HL-60 (cell line): ENCODE measurements at places on chromosomes 12 and 14.

- DNase-seq: peak; percentile 25
Measured at GRCh38 chr14:50362764-50363713, 33.6 kb downstream of the CDKL1 start.

GRCh38 chr12:68733661-68734071 lies 12.3 kb upstream of the SLC35E3 start:
- no peak for DNase-seq

DNA sequence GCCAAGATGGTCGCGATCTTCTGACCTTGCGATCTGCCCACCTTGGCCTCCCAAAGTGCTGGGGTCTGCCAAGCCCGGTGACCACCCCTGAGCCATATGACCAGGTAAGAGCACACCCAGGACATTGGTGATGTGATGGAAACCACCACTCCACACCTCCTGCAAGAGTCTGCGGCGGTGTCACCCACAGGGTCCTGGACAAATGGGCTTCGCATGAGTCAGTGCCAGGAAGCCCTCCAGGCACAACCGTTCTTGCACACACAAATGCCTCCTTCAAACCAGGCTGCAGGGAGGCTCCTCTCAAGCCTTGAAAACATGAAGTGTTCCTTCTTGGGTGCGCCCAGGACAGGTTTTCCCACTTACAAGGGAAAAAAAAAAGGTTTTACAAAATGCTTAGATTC lies 16.6 kb downstream of the PITPNM2 start:
- no peak for DNase-seq

DNA sequence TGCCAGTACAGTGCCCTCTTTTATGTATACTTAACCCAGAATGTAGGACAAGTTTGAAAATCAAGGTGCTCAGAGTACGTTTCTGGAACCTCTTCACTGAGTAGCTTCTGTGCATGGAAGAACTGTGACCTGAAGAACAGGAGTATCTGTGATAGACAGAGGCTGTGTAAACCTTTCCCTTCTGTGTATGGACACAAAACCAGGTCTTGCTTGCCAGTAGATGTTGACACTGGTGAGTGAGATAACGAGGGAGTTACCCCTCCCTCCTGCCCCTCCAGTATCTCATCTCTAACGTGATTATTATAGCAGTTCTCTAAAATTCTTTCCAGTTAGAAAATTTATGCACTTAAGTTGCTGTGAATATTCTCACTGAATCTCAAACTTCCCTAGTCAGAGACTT lies 170.8 kb downstream of the RPL10L start:
- DNase-seq: no peak

DNA sequence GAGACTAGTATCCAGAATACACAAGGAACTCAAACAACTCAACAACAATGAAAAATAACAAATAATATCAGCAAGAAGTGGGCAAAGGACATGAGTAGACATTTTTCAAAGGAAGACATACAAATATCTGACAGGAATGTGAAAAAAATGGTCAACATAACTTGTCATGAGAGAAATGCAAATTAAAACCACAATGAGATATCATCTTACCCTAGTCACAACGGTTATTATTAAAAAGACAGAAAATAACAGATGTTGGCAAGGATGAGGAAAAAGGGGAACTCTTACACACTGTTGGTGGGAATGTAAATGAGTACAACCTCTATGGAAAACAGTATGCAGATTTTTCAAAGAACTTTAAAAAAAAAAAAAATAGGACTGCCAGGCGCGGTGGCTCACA lies 20.4 kb downstream of the VWF start:
- DNase-seq: no peak

GRCh38 chr12:24014915-24015832 lies 65.7 kb upstream of the SOX5 start:
- no peak for DNase-seq

- DNase-seq: peak; percentile 16
Measured at GRCh38 chr12:65881348-65881961, 57.2 kb downstream of the HMGA2 start.

GRCh38 chr12:93108985-93109384 lies 179.9 kb upstream of the EEA1 start:
- no peak for DNase-seq

GRCh38 chr12:42332301-42333285 lies 6.6 kb downstream of the PPHLN1 start:
- no peak for DNase-seq

- no peak for DNase-seq
Measured at GRCh38 chr12:109568486-109568885, 4.8 kb downstream of the MMAB start.

GRCh38 chr14:52919971-52920370 lies 30.9 kb downstream of the FERMT2 start:
- no peak for DNase-seq

- no peak for DNase-seq
Measured at GRCh38 chr14:21241218-21241819, 27.9 kb downstream of the HNRNPC start.

- DNase-seq: no peak
Measured at GRCh38 chr14:100726550-100727085, at the start of gene DLK1. DLK1 (plus strand) TSS chr14:100726892; CDS start chr14:100727069, 177 bp downstream.

GRCh38 chr12:15428632-15429031 lies 106.3 kb downstream of the PTPRO start:
- DNase-seq: no peak

DNA sequence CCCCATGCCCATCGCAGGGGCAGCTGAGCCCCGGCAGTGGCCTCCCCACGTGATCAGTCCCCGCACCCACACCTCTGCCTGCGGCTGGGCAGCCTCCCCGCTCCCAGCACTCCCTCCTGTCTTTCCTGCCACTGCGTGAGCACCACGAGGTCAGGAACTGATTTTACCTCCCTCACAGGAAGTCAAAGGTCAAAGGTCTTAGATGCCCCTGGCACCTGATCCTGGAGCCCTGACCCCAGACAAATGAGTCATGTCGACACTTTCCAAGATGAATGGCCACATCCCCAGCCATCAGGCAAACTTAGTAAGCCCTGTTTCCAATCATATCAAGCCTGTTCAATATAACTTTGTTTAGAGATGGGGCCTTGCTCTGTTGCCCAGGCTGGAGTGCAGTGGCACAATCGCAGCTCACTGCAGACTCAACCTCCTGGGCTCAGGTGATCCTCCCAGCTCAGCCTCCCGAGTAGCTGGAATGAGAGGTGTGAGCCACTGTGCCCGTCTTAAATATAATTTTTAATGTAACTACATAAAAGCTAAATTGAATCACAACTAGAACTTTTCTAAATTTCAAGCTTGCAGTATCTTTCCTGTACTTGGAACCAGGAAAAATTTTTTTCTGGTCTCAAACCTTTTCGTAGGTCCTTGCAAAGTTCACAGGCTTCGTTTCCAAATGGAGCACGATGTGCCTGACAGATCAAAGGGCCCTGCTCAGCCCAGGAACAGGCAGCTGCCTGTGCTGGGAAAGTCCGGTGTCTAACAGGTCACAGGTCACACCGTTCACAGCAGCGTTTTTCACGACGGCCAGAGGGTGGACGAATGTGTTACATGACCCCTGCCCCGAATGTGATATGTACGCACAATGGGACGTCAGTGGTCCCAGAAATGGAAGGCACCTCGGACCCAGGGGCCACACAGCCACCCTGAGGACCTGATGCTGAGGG lies 1.9 kb downstream of the LRCOL1 start:
- no peak for DNase-seq

DNA sequence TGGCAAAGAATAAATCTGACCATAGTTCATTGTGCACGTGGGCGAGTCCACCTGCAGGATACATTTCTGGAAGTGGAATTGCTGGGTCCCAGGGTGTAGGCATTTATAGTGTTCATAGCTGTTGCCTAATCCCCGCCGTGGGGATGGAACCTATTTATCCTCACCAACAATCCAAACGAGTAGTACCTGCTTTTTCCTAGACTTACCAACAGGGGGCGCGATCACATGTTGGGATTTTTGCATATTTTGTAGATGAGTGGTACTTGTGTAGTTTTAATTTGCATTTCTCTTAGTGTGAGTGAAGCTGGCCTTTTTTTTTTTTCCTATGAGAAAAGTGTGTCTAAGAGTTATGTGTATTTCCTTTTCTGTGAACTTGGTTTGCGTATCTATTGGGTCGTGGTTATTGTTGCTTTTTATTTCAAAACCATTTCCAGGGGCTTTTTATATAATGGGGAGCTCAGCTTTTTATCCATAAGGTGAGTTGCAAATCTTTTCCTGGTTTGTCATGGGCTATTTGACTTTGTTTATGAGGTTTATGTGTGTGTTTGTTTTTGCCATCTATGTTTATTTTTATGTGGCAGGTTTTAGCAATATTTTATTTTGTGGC lies 67.2 kb downstream of the CCDC92 start:
- DNase-seq: peak; percentile 35

DNA sequence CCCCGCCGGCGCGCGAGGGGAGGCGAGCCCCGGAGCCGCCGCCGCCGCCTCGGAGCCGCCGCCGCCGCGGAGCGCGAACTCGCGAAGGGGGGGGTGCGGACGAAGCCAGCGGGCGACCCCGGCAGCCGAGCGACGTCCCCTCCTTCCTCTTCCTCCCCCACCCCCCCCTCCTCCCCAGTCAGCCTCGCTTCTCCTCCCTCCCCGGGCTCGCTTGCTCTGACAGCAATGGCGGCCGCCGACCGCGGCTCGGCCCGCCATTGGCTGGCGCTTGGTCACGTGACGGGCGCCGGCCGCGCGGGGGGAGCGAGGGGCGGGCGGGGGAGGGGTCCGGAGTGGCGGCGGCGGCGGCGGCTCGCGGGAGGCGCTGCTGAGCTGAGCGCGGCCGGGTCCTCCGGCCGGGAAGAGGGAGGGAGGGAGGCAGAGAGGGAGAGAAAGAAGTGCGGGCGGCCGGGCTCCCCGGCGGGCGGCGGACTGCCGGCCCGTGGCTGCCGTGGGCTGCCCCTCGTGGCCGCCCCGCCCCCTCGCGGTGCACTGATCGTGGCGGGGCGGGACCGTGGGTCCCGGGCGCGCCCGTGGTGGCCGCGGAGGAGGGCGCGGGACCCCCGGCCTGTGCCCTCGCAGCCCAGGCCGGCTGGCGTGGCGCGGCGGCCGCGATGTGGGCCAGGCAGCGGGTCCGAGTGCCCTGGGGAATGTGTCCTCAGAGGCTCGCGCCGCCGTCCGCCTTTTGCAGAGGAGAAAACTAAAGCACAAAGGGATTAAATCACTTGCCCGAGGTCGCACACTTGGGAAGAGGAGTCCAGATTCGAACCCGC lies at the start of gene MED13L:
Gene MED13L, minus strand, starts transcription at position 227 of the 812 bp plus-strand sequence. CDS start 562 bp downstream, outside the sequence.
- DNase-seq: peak; percentile 76

- no peak for DNase-seq
Measured at GRCh38 chr12:25546318-25546717, 6.8 kb downstream of the LMNTD1 start.

DNA sequence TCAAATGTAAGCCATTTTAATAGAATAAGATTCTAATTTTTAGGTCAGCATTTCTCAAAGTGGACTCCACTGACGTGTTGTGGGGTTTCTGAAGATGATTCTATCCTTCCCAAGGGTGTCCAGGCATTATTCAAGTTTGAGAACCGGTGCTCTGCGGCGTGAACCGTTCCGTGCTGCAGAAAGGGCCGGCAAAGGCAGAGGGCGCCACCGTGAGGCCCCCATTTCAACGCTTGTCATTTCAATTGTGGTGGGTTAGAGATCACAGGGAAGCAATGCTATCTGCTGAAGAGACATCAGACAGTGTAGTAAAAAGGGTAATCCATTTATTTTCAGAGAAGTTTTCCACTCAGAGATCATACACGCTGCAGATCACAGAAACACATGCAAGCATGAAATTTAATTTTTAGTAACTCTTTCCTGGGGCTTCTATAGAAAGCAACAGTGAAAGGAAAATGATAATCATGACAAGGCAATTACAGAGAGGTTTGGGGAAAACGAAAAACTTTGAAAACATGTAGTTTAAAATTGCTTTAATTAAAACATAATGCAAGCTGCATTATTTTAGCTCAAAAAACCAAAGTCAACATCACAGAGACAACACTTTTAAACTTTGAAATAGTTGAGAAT lies 201.7 kb downstream of the EXOC5 start:
- no peak for DNase-seq

GRCh38 chr14:59474172-59474571 lies 9.0 kb upstream of the GPR135 start:
- no peak for DNase-seq

- no peak for DNase-seq
Measured at GRCh38 chr12:121807642-121808347, 4.0 kb downstream of the SETD1B start.

DNA sequence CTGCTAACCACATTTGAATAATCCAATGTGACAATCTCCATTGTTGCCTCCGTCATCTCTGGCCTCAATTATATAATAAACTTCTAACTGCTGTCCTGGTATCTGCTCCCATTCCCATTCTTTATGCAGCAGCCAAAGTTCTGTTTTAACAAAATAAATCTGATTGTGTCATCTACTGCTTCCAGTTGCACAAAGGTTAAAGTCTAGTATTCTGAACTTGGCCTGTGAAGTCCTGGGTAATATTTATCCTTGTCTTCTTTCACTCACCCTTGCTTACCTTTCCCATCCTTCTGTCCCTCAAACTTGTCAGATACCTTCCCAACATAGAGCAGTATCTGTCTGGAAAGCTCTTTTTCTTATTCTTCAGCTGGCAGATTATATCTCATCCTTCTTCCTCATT lies 19.3 kb upstream of the STRAP start:
- DNase-seq: no peak

- DNase-seq: no peak
Measured at GRCh38 chr14:105397350-105397931, 897 bp upstream of the TEX22 start.

- no peak for DNase-seq
Measured at GRCh38 chr12:88876857-88877256, 296.6 kb upstream of the KITLG start.

DNA sequence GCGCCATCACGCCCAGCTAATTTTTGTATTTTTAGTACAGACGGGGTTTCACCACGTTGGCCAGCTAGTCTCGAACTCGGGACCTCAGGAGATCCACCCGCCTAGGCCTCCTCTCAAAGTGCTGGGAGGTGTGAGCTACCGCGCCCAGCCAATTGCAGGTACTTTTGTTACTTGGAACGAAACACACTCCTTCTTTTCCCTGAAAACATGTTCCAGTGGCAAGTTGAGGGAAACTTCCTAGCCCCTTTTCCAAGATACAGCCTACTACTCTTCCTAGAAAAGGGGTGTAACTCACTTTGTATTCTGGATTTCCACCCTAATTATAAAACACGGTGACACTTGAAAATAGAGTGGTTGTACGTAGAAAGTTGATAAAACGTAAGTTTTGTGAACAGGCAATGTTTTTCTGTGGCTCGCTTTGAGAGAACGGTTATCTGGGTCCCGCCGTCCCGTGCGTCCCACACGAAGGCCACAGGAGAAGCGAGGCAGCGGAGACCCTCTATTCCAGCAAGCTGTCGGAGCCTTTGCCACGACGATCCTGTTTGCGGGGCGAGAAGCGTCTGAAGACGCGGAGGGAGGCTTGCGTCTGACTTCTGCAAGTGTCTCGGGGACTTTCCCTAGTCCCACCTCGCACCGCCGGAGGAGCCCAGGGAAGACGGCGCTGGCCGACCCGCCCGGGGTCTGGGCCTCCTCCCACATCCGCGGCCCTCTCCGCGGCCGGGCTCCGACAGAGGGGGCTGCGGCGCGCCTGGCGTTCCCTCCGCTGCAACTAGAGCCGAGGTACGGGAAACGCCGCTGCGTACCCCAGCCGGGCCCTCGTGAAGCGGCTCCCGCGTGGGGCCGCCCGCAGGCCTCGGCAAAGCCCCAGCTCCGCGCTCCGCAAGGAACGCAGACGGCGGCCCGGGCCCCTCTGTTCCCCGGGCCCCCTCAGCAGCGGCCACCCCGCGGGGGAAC lies 745 bp downstream of the CDCA4 start:
- no peak for DNase-seq
